ENCODE measurements at places on chromosomes 7 and 10.
A peak's percentile ranks its signal among the peaks of the same experiment; 100 is the strongest.

GRCh38 chr10:107790271-107790670 is 625.8 kb upstream of the SORCS1 start:
- no peak for DNase-seq

GRCh38 chr7:118003476-118003875 is 130.2 kb upstream of the CTTNBP2 start:
- DNase-seq = no peak

DNA sequence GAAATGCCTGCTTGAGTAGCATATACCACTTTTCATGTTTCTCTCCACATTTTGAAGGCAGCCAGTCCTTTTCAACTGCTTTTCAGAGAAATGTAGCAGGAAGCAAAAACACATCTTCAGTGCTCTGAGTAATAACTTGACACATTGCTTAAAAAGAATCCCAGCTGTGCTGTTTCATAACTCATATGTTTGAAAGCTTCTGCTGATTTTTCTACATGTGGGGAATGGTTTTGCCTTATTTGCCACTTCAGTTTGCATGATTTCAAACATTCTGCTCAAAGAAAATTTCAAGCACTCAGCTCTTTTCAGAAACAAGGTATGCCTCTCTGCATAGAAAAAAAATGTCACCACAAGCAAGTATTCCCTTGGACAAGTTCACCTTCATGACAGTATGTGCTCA is 732.8 kb downstream of the POM121L12 start:
- DNase-seq = no peak

DNA sequence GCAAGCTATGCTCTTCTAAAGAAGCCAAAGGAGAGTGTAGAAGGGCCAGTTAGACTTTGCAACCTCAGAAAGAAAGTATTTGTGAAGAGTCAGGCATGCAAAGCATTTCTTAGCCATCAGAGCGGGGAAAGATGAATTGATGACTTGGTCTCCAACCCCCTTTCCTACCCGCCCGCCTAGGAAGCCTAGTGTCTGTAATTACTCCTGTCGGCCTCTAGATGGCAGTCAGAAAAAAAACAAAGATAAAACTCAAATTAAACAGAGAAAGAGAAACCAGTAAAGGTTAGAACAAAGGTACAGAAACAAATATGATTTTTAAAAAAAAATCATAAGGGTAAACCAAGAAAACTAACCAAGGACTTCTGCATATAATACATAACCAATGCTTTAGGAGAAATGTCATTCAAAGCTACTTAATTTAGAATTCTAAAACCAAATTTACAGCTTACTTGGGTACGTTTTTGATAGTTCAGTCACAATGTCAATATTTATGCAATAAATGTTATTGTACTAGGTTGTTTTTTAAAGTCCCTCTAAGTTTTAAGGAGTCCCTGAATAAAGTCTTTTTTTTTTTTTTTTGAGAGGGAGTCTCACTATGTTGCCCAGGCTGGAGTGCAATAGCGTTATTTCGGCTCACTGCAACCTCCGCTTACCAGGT is 97.6 kb downstream of the LYZL1 start:
- DNase-seq = peak; percentile 23

- no peak for DNase-seq
Measured at GRCh38 chr10:84190621-84191020, 3.7 kb upstream of the CDHR1 start.

- no peak for DNase-seq
Measured at GRCh38 chr7:27840313-27840712, 100.4 kb downstream of the TAX1BP1 start.

DNA sequence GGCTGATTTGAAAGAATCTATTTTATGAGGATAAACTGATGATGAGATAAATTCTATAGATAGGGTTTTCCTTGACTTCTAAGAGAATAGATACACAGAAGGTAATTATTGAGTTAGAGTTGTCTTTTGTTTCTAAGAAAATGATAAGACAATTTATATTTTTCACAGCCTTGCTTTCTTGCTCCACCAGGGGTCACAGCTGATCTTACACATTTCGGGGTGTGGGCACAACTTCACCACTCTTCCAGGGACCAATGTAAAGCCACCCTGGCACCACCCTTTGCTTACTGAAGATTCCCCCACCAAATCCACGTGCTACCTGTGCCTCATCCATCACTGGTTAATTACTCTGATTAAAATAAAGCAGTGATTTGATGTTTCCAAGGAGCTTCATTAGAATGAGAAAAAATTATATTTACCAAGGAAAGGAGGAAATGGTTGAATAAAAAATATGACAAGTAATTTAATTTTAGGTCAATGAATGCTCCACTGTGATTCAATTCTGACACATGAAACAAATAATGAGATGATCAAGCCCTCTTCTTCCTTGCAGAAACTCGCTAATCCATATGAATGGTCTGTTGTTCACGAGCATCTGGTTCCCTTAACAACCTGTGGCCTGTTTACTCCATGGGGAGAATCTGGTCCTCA is 177.3 kb upstream of the TNS3 start:
- DNase-seq = no peak

DNA sequence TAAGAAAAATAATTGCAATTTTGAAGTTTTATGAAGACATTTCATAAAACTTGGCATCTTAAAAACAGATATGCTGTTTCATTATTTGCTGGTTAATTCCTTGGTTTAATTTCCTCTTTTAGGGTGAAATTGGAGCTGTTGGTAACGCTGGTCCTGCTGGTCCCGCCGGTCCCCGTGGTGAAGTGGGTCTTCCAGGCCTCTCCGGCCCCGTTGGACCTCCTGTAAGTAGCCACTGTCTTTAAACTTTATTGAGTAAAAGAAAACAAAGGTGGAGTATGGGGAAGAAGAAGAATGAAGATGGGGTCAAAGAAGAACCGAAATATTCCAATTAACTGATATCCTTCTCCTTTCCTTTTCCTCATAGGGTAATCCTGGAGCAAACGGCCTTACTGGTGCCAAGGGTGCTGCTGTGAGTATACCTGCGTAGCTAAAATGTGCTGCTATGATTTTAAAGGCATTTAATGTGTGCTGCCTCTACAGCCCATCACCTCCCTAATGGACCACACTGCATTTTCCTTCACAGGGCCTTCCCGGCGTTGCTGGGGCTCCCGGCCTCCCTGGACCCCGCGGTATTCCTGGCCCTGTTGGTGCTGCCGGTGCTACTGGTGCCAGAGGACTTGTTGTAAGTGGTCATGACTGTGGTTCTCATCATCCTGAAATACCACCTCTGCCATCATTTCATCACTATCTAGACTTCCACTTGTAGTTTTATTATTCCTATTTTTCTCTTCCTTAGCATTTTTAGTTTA is 14.7 kb downstream of the COL1A2 start:
- no peak for DNase-seq

- no peak for DNase-seq
Measured at GRCh38 chr7:3250725-3251124, 50.3 kb upstream of the SDK1 start.

DNA sequence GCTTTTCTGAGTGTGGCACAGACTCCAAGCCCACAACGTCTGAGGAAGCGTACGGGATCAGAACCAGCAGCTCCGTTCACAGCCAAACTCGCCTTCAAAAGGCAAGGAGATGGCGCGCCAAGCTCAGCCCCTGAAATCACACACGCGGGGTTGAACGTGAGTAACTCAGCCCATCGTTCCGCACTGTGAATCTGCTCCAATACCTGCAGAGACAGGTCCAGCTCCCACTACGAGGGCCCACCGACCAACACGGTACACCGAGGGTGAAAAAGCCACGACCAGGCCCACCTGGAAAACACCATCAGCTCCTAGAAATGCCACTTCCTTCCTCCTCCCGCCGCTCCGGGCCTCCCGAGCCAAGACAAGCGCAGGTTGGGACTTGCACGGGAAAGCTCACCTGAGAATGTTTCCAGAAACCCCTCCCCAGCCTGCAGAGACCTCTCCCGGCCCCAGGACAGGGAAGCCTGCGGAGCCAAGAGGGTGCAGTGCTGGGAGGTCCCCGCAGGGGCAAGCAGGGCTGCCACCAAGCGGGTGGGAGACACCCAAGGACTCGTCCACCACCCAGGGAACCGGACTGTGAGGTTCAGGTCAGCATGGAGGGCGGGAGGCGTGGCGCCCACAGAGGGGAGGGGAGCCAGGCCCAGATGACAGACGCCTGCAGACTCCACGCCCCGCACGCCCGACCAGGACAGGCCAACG is 93.9 kb upstream of the PDGFA start:
- DNase-seq = no peak

DNA sequence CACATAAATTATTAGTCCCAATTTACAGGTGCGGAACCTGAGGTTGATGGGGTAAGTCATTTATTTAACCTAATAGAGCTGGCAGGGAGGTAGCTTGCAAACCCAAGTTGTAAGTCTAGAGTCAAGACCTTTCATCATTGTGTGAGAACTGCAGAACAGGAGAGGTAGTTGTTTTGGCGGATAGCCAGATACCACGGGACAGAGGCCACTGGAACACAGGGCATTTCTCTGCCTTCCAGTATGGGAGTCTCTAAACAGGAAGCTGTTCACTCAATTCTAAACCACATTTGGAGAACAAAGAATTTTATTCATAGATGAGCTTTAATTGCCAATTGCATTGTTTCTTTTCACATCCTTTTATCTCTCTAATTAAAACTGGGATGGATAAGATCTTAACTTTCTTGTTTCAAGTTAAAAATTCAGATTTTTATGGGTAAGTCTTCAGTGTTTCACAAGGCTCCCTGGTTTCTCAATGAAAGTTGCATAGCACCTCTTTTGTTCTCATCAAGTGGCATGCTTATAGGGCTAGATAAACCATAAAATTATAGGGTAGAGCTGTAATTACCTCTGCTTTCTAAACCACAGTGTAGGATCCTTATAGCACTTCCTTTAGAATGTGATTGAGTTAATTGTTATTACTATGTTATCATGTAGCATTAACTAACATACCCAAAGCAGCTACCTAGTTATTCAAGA is 489.0 kb downstream of the GATA3 start:
- no peak for DNase-seq

DNA sequence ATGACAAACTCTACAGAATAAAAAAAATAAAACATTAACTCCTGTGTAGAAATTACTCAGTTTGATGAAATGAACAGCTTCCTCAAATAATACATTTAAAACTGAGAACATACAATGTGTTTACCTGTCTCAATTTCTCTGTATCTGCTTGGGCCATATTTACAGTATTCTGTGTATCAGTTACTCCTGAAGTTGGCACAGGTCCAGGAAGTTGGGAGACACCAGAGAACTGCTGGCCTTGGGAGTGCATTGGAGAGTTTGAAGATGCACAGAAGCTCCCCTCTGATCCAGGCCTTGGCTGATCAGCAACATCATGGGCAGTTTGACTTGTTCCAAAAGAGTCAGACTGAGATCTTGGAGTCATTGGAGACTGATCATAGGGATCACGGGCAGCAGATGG is 155.1 kb downstream of the GALNT11 start:
- no peak for DNase-seq

GRCh38 chr10:5973069-5973468 is 4.3 kb downstream of the IL15RA start:
- no peak for DNase-seq

DNA sequence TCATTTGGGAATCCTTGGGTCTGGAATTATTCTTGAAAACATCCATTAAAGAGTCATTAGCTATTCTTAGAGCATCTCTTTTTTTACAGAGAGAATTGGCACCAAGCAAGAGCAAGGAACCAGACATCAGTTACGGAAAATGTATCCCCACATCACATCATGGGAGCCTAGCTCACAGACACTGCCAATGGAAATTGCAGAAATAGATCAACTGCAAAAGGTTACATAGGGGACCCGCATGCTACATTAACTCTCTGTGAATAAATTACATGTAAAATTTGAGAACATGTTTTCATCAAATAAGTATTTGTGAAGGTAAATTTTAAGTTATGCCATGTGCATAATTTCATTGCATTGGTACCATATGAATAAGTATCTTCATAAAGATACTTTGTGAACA is 224.8 kb downstream of the ZNF248 start:
- no peak for DNase-seq

GRCh38 chr10:86931872-86932271 is 25.5 kb downstream of the MMRN2 start:
- no peak for DNase-seq

- DNase-seq = no peak
Measured at GRCh38 chr7:75723444-75723843, 15.3 kb downstream of the HIP1 start.

GRCh38 chr7:118369987-118370386 is 145.5 kb downstream of the ANKRD7 start:
- no peak for DNase-seq

- no peak for DNase-seq
Measured at GRCh38 chr7:141563956-141564623, 12.9 kb downstream of the AGK start.

DNA sequence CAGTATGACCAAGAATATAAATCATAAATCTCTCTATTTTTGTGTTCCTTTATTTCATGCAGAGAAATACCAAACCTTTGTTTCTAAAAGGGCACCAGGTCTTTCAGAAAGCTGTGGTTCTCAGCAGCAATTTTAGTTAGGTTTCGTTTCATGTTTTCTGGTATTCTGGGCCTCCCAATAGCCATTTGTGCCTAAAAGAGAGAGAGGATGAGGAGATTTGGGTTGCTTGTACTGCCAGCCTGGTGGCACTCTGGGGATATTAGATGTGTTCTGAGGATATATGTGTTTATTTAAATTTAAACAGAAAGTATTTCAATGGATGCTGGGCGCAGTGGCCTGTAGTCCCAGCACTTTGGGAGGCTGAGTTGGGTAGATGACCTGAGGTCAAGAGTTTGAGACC is 471.7 kb downstream of the AUTS2 start:
- DNase-seq = no peak

GRCh38 chr7:86645225-86645608 is 1.5 kb downstream of the GRM3 start:
- DNase-seq = no peak

- DNase-seq = no peak
Measured at GRCh38 chr10:74223755-74224529, 72.9 kb downstream of the ADK start.

DNA sequence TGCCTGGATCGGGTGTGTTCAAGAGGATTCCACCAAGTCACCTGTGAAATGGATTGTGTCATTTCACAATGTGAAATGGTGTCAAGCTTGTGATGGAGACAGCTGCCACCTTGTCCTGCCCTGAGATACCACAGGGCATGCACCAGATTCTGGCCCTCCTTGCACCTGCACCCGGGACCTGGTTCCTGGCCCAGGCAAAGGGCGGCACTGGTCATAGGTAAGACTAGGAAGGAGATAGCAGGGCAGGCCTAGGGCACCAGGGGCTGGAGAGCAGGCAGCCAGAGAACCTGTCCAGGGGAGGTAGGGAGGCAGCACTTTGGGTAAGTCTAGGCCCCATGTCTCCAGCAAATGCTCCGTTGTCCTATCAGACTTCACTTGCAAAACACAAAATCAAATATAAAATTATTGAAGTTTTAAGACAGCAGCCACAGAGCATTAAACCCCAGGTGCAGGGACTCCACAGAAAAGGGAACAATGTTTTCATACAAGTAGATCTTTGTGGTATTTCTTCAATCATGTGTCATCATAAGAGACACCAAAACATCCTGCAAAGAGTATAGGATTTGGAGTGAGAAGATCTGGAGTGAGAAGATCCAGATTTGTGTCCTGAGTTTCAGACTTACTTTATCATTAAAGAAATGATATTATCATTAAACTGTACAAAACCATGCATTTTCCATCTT is 22.7 kb upstream of the ZNF800 start:
- DNase-seq = no peak

Measured in neuronal stem cell (in vitro differentiated cells).